ENCODE measurements at places on chromosomes 5 and 9. TPM values are rescaled to one million over a fixed set of nuclear protein-coding genes. Genes with fewer than 3 reads are reported as not detected.

DNA sequence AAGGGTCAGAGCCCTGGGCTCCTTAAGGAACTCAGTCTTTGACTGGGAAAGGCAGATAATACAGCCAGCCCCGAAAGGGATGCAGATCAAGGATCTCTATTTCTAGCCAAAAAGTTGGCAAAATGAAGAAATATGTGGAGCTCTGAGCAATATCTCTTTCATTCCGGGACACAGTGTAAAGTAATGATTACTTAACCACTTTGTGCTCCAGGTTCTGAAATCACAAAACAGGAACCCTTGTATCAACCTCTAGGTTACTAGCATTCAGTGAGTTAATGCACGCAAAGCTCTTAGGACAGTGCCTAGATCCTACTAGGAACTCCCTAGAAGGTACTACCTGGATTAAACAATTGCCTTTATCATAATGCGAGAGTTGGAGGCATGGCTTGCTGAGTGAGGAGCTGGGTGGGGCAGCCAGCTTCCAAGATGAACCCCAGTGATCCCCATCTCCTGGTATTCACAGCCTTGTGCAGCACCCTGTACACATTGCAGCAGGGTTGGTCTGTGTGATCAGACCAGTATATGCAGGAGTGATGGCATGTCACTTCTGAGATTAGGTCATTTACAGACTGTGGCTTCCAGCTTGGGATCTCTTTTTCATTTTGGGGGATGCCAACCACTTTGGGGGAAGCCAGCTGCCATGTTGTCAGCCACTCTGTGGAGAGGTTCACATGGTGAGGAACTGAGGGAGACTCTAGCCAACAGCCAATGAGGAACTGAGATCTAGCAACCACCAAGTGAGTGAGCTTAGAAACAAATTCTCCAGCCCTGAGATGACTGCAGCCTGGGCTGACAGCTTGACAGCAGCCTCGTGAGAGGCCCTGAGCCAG, 103.1 kb upstream of the SLC44A1 start:
- no peak for DNase-seq

- DNase-seq = peak; percentile 87
These were observed 9.3 kb upstream of the TNC start for GRCh38 chr9:115127191-115127817.

GRCh38 chr5:95148453-95148852, 136.4 kb downstream of the MCTP1 start:
- no peak for DNase-seq

DNA sequence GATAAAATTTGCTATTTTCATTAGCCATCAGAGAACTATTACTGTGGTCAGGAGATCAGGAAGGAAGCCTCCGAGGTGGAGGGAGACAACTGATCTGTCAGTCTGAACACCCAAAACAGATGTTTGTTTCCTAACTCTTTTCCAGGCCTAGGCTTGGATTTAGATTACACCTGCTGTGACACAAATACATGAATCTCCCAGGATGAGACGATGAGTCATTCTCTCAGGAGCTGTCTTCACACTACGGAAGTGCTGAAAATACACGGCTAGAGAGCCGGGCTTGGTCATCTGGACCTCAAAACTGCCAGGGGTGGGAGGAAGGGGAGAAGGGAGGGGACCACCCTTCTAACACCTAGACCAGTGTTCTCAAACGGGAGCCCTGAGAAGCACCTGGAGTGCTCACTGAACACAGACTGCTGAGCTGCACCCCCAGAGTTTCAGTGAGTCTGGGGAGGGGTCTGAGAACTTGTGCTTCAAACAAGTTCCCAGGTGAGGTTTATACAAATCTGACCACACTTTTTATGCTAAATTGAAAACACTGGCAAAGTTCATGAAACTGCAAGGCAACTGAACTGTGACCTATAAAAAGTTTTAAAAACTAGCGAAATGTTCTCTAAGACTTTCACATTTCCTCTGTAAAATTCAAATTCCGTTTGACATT, 80.3 kb upstream of the EQTN start:
- no peak for DNase-seq

DNA sequence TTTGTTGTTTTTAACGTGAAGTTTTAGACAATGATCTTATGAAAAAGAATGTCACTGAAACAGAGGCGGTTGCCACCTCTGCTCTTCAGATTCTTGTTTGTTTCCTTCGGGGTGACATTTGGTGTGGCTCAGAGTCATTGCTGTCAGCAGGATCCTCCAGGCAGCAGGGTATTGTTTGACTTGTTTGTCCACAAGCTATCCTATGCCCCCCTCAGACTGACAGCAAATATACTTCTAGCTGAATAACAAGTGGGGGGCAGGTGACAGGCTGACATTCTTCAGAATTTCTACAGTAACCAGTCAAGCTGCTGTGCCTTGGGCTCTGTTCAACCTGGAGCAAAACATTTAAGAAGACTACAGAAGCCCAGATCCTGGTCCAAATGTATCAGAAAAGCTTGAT, 383.3 kb downstream of the YTHDC2 start:
- no peak for DNase-seq

DNA sequence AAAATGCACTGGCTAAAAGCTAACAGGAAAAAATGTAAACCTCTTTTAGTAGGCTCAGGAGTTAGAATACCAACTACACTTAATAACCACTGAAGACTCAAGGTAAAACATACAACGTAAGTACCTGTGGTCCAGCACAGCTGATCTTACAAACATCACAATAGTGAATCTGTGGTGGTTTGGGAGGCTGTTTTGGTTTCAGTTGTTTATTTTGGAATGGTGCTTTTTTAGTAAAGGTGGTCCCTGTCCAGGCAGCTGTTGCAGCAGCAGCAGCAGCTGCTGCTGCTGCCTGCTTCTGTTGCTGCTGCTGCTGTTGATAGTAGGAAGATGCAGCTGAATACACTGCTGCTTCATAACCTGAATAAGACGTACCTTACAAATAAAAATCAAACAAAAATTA, 37.9 kb downstream of the ZFR start:
- no peak for DNase-seq

GRCh38 chr9:84485539-84485938, 145.0 kb upstream of the SLC28A3 start:
- DNase-seq = no peak

DNA sequence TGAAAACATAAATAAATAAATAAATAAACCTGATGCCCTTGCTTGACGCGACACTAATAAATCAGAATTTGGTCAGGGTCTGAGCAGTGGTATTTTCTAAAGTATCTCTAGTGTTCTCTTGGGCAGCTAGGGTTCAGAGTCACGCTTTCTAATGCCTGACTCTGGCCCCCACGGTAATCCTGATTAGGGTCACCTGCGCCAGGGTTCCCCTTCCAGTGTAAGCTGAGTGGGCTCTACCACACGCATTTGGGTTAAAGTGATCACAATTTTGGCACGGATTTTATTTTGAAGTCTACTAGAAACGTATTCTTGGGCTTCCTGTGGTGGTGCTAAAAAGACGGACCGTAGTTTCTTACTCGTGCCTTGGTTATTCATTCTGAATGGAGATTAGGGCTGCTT, 651 bp downstream of the TTC1 start:
- DNase-seq = no peak

DNA sequence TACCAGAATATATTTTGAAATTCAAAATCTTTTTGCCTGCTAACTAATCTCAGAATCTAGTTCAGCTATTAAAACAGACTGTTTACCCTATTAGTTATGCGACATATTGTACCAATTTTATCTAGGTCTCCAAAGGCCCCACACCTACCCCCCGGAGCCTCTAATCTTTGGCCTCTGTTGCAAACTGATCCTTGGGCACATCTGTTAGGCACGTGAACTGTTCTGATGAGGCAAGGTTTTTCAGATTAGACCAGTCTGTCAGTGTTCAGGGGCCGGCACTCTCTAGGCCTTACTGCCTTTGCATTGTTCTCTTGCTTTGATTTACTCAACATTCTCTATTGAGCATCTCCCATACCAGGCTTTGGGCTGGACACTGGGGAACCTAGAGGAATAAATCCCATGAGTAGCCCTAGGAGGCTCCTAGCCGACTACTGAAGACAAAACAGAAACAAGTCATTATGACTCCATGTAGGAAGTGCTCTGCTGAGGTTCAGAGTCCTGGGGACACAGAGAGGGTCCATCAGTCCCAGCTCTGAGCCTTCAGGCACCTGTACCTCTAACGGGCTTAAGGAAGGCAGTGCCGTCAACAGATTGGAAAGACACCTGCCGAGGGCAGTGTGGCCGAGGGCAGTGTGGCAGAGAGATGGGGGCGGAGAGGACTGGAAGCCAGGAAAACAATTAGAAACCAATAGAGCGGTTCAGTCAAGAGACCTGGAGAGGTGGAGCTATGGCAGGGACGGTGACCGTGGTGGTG, 245.1 kb downstream of the AOPEP start:
- no peak for DNase-seq

DNA sequence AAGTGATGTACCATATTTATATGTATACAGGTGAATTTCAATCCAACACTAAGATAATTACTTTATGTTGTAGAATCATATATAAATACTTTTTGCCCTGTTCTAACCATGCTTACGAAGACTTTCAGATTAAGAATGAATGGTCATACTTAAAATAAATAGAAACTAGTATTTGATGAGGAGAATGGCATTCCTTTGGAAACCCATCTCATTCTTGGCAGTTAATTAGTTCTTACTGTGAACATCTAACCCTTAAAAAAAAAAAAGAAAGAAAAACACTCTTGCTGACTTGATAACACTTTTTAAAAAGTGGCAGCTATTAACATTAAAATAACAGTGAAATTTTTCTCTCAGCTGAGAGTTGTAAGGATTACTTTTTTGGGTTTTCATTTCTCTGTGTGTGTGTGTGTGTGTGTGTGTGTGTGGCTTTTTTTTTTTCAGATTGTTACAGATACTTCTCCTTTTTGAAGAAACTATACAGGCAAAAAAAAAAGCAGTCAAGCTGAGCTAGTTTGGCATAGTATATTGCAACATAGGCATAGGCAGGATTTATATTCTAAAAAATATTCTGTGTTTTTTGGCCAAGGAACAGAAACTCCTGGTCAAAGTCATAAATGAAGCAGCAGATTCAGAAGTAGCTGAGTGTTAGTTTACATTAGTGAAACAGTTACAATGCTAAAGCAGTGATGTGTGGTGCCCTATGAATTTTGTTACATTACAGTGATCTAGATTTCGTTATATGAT, 163.5 kb downstream of the CD180 start:
- DNase-seq = peak; percentile 73

- peak; percentile 43 for DNase-seq
These were observed 277.6 kb upstream of the TNC start for GRCh38 chr9:115395511-115396021.

DNA sequence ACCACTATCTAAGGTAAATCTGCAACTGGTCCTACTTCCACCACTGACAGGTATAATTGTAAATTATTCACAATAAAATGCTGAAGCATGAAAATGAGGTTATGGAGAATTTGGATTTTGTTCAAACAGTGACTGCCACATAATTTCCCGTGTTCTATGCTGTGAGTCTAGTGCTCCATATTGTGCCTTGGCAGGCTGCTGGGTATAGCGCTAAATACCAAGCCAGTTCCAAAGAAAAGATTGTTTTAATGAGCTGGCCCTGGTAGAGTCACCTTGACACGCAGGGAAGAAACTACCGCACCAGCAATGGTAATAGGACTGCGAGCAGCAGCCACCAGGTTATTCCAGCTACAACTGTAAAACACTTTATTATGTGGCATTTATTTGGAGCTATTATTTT, 30.4 kb downstream of the PSMB7 start:
- DNase-seq = no peak

GRCh38 chr5:149415066-149415967, 36.2 kb upstream of the IL17B start:
- no peak for DNase-seq

DNA sequence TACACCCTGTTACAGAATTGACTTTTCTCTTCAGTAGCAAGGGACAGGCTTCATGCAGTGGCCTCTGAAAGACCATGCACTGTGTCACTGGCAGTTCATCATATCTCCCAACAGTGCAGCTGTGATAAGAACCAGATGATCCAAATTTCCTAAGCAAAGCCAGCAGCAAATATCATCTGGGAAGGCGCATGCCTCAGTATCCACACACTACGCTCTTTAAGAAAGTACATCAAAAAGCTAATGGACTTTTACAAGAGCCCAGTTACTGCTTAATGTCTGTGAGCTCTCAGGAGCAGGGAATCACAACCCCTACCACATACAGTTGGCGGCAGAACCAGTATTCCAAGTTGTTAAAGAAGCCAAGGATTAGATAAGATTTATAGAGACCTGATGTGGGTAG, 25.1 kb downstream of the ADAMTSL1 start:
- no peak for DNase-seq

- no peak for DNase-seq
These were observed 211.9 kb downstream of the NXNL2 start for GRCh38 chr9:88746743-88747398.

- no peak for DNase-seq
These were observed 54.1 kb downstream of the UHRF2 start for GRCh38 chr9:6467006-6467625.

The SLC34A3 gene
- total RNA-seq = not detected

The OGN gene
- not detected for total RNA-seq

All from IMR-90 (cell line).